ENCODE measurements at places on chromosomes 4 and X.

- DNase-seq, result no peak
These were observed 6.9 kb downstream of the PDLIM5 start for GRCh38 chr4:94458682-94459081.

DNA sequence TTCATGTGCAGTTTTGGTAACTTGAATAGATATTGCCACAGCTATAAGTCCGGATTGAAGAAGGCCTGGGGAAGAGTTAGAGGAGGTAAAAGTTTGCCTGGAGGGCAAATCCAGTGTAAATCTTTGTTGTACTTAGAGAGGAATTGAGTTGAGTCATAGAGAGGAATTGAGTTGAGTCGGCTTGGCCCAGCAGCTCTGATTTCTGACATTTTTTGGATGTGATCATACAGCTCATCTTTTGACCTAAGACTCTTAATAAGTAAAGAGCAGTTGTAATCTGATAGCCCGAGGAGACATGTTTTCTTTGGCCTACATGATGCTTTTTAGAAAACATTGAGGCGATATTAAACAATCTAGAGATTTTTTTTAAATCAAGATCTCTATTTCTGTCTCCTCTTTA is 3.9 kb downstream of the KIT start:
- DNase-seq, result no peak

DNA sequence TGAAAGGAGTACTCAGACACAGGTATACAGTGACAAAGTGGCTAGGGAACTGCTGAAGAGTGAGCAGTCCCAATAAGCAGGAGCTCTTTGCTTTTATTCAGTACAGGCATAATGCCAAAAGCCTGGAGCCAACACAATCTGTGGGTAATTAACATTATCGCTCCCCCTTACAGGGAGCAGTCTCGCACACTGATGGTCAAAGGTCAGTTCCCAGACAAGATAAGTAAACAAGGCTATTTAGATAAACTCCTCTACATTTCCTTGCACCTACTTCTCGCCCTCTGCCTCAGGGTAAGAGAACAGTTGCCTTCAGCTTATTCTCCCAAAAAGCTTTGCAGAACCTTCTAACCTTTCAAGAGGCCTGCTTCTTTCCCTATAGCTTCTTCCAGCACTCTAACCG is 73.9 kb upstream of the TAF9B start:
- DNase-seq, result no peak

DNA sequence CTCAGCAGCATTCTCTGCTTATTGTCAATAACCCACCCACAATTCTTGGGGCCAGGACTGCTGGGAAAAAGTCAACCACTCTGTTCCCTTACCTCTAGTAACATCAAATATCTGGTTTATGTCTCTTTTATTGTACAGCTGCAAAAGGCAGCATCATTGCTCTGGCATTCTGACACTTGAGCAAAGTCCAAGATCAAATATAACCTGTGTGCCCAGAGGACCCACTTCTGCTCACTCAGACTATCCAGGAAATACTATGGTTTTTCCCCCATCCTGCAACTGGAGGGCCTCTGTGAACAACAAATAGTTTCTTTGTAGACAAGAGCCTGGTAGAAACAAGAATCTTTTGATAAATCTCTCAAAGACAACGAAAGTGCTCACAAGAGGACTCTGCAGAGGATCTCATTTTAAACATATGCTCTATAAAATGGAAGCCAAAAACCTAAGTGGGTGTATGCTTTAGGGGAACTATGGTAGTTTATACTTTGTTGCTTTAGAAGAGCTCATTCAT is 154.7 kb downstream of the RAB28 start:
- no peak for DNase-seq

GRCh38 chrX:8345473-8345872 is 119.2 kb upstream of the VCX3B start:
- DNase-seq, result no peak

- no peak for DNase-seq
These were observed 144.5 kb downstream of the SMIM20 start for GRCh38 chr4:26058537-26058936.

DNA sequence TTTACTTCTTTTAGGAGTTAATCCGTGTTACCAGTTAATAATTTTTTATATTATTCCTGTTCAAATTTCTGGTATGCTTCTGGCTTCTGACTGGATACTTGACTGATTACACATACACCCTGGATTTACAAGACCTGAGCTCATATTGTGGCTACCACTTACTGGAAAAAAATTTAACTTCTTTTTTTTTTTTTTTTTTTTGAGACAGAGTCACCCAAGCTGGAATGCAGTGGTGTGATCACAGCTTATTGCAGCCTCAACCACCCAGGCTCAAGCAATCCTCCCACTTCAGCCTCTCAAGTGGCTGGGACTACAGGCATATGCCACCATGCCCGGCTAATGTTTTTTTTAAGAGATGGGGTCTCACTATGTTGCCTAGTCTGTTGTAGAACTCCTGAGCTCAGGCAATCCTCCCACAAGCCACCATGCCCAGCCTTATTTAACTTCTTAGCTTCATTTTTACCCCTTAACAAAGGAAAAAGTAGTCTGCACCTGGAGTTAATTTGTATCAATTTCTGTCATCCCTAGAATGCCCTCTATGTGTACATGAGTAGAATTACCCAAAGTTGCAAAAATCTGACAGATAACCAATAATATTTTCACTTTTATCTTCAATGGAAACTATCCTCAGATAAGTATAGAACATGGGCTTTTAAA is 50.3 kb downstream of the TMEM165 start:
- no peak for DNase-seq

DNA sequence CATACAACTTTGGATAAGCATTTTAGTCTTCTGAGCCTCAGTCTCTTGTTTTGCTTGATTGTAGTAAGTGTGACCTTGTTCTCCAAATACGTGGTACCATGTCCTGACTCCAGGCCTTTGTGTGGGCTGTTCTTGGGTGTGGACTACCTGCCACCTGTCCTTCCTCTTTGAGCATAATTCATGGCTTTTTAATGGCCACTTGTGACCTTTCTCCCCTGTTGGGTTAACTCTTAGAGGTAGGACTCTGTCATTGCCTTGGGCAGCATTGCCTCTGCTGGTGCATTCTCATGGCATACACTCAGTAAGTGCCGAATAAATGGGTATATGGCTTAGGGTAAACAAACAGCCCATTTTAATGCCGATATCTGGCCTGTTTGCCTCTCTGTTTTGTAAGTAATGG is 3.0 kb downstream of the NSD2 start:
- DNase-seq, result no peak

GRCh38 chr4:47873877-47874541 is 36.1 kb upstream of the CORIN start:
- no peak for DNase-seq

Data from esophagus muscularis mucosa (tissue), 4 donors.